ENCODE measurements at places on chromosomes 11 and 22.

DNA sequence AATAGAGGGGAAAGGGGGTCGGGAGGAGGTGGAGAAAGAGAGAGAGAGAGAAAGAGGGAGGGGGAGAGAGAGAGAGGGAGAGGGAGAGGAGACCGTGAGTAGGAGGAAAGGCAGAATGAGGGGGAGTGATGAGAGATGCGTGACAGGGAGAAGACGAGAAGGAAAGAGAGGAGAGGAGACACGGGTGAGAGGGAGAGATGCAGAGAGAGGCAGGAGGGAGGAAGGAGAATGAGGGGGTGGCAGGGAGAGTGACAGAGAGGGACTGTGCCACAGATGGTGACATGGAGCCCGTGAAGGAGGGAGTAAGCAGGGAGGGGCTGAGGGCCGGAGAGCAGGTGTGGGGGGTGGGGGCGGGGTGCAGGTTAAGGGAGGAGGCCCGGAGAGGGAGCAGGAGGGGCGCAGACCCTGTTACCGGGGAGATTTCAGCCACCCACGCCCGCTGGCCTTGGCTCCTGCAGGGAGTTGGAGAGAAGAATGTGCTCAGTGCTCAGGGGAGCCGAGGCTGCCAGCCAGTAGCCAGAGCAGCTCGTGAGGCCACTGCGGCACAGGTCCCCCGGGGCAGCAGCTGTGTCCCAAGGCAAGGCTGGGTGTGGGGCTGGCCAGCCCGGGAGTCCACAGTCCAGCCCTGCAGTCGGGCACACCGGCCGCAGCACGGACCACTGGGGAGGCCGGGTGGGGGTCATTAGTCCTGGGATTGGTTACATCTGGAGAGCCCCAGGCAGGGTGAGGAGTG is at the start of gene SSTR3:
SSTR3 (minus strand) TSS at position 304 of the 733 bp plus-strand sequence. CDS start 4,674 bp downstream, outside the sequence.
- no peak for DNase-seq

GRCh38 chr11:235180-235579 is 962 bp downstream of the SIRT3 start:
- no peak for DNase-seq

DNA sequence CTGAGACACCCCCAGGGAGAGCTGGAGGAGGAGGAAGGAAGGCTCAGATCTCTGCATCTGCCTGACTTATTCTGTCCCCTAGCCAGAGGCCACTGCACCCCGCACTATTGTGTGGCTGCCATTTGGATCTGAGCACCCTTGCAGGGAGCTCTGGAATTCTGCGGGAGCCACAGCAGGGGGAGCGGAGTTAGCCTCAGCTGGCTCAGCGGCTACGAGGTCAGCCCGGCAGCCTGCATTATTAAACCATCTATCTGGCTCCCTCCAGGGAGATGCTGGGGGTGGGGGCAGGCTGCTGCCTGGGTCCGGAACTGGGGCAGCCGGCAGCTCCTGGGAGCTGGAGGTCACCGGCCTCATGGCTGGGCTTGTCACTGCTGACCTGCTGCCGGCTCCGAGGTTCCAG is 6.5 kb upstream of the ELFN2 start:
- DNase-seq: no peak

DNA sequence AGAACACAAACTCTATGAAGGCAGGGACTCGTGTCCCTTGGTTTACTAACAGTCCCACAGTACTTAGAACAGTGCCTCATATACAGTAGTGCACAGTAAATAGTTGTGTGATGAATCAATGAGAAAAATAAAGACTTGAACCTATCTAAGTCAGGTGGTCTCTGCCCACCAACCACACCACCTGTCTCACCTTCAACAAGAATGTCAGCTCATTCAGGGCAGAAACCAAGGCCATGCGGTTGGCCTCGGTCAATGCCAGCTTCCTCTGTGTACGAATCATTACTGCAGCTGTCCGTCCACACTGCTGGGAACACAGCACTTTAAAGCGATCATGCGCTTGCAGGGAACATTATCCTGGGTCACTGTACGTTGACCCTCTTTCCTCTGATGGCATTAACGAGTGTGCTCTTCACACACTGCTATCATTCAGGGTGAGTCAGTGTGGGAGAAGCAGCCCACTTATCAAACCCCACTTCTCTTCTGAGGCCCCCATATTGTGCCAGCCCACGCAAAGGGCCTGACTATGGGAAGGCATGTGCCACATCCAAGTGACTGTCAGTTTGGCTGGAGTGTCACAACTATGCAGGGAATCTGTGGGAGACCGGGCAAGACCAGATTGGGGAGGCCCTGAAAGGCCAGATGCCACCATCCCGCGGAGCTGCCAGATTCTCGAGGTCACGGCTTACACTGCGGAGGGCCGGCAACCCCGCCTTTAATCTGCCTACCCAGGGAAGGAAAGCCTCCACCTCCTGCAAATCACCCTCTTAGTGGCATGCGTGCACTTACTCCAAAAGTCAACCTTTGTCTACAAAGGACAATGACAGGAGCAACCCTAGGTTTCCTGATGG is 36.1 kb downstream of the LARGE1 start:
- DNase-seq: no peak

DNA sequence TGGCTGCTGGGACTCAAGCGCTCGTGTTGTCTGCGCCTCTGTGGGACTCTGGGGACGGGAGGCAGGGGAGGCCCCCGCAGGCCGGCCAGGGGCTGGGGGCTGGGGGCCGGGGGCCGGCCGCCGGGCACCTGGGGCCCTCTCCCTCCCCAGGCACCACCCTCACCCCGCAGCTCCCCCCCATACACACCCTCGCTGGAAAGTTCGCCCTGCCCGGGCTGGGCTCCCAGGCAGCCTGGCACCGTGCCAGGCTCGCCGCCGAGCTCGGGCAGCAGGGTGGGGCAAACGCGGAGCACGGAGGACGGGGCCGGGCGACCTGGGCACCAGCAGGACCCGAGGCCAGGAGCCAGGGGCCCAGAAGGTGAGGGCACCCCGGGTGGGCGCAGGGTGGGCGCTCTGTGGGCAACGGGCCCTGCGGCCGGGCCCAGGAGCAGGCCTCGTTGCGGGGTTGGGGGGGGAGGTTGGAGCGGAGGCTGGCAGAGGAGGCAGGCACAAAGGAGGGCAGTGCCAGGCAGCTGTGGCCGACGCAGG is 76.7 kb upstream of the WNT7B start:
- DNase-seq: no peak

All from liver (tissue), 10 donors.